ENCODE measurements at places on chromosomes 16 and 17. TPM values are rescaled to one million over a fixed set of nuclear protein-coding genes. Genes with fewer than 3 reads are reported as not detected.

DNA sequence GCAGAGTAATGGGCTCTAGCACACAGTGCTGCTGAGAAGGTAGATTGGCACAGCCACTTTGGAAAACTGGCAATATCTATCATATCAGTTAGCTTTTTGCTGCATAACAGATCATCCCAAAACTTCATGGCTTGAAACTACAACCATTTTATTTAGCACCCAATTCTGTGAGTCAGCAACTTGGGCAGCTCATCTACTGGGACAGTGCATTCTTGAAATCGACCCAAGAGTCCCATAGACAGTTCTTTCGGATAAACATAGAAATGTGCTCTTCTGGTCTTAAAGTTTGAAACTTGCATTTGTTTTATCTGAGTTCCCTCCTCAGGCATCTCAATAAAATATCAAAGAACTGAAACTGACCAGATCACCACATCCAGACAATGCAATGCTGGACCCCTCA is 76.7 kb downstream of the CEP112 start:
- no peak for DNase-seq

- DNase-seq, result no peak
Observed at GRCh38 chr17:57293077-57293476, 36.8 kb downstream of the MSI2 start.

GRCh38 chr17:67615736-67616135 is 102.0 kb upstream of the NOL11 start:
- DNase-seq, result no peak

GRCh38 chr17:82647593-82648164 is 565 bp downstream of the WDR45B start:
- no peak for DNase-seq

MFSD6L gene
- 0.12 TPM for total RNA-seq
